ENCODE measurements at places on chromosomes 11 and 22. TPM values are rescaled to one million over a fixed set of nuclear protein-coding genes. Genes with fewer than 3 reads are reported as not detected.

GRCh38 chr22:25027959-25028840 is 75.7 kb downstream of the KIAA1671 start:
- no peak for DNase-seq

Gene FOXRED2
- total RNA-seq, result 10.9 TPM

GRCh38 chr22:30521368-30522156 is 16.1 kb upstream of the SEC14L4 start:
- DNase-seq, result no peak

- DNase-seq, result peak; percentile 56
Measured at GRCh38 chr11:73647459-73648100, 1.2 kb downstream of the PLEKHB1 start.

DNA sequence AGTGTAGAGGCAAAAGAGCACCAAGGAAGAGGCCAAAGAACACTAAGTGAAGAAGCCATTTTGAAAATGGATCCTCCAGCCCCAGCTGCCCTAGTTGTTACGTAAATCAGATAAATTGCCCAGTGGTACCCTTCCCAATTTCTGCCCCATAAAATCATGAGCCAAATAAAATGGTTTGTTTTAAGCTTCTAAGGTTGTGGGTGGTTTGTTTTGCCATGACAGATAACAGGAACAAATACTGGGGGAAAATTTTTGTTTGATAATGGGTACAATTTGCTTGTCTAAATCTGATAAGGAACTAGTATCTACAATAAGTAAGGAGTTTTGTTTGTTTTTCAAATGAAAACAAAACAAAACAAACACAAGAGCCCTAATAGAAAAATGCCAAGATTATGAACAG is 30.6 kb upstream of the HSD17B12 start:
- no peak for DNase-seq

DNA sequence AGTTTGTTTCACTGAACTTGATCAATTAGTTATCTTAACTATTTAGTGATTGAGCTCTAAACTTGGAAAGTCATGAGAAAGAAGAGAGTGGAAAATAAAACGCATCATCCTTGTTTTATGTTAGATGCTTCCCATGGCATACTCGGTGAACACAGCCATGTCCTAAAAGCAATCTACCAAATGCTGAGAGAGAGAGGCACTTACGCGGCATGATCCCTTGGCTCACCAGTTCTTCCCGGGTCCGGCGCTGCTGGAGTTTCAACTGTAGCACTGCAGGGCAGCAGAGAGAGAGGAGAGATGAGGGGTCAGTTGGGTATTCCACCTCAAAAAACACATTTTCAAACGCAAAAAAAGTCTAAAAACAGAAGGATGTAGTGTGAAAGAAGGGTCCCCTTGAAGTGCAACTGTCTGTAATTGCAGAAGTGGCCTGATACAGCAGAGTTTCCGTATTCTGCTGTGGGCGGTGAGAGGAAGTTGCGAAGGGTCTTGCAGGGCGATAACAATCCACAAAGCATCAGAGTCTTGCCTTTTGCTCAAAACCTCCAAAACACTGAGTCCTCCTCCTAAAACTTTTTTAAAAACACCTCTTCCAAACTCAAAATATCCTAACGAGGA is 92.7 kb downstream of the SGSM3 start:
- no peak for DNase-seq

GRCh38 chr11:1652771-1653540 is 23.4 kb downstream of the KRTAP5-5 start:
- no peak for DNase-seq

- no peak for DNase-seq
Measured at GRCh38 chr11:113876798-113877669, 1.7 kb upstream of the USP28 start.

Gene THOC5
- 32.0 TPM for total RNA-seq

DNA sequence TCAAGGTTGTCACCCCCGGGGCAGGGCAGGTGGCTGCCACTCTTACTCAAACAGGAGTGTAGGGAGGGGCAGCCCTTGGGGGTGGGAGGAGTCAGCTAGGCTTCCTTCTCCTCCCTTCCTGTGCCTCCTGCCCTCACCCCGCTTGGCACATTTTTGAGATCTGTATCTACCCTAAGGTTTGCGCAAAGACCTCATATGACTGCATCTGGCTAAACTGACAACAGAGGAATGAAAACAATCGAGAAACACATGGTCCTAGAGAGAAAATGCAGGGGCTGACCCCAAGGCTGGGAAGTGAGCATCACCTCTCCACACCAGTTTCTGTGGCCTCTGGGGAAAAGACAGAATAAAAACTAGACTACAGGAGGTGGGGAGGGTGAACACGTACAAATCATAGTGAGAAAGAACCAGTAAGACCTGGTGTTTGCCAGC is 28.1 kb downstream of the IGSF9B start:
- DNase-seq, result no peak

DNA sequence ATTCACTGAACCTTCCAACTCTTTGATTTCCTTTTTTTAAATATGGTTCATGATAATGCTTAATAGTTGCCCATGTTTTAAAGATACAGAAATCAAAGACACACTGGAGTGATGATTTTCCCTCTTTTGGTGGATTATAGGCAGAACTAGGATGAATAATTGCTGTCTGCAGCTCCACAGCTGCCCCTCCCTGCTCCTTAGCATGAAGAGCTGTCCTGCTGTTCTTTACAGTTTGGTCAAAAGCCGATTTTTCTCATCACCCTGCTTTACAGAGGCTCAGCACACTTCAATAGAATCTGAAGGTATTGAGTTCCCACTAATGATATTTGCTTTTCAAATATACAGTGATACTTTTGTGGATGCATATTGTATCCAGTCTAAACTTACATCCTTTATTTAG is 202.6 kb downstream of the AASDHPPT start:
- no peak for DNase-seq

DNA sequence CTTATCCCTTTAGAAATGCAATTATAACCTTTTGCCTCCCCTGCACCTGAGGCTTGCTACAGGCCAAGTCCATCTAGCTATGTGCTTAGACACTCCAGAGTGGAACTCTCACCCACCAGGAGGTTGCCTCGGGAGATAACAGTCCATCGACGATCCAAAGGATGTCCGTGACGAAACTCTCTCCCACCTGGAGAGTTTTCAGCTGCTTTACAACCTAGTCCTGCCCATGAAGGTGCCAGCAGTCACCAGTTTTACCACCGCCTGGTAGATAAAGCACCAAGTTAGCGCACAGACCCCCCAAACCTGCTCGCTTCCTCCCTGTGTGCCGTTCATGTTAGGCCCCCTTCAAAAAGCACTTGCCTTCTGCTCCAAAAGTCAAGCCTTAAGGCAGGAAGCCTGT is 53.1 kb upstream of the SHISAL1 start:
- DNase-seq, result no peak

GRCh38 chr11:69801513-69802335 is 17.5 kb downstream of the FGF3 start:
- DNase-seq, result no peak

DNA sequence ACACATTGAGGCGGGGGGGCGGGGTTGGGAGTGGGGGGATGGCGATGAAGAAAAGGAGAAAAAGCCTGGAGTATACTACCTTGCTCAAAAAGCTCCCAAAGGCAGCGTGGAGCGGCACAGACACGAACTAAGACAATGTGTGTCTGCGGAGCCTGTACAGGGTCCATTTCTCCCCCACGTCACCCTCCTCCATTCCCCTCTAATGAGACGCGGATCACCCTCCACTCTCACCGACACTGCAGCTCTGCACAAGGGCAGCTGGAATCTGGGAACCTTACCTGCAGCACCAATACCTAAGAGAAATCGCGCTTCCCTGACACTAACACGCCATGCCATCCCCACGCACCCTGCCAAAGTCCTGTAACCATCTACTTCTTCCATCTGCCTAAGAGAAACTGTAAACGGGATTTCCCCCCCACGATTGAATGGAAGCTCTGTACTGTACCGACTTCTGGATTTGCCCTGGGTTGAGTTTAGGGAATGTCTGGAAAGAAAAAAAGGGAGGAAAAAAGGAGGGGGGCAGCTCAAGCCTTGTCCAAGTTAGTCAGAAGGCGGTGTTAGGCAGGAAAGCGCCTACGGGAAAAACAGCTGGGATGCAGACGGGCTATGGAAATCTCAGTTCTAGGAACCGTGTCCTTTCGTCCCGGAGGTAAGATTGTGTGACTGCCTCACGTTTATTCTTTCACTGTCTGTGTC is 125.7 kb upstream of the C11orf58 start:
- DNase-seq, result no peak

DNA sequence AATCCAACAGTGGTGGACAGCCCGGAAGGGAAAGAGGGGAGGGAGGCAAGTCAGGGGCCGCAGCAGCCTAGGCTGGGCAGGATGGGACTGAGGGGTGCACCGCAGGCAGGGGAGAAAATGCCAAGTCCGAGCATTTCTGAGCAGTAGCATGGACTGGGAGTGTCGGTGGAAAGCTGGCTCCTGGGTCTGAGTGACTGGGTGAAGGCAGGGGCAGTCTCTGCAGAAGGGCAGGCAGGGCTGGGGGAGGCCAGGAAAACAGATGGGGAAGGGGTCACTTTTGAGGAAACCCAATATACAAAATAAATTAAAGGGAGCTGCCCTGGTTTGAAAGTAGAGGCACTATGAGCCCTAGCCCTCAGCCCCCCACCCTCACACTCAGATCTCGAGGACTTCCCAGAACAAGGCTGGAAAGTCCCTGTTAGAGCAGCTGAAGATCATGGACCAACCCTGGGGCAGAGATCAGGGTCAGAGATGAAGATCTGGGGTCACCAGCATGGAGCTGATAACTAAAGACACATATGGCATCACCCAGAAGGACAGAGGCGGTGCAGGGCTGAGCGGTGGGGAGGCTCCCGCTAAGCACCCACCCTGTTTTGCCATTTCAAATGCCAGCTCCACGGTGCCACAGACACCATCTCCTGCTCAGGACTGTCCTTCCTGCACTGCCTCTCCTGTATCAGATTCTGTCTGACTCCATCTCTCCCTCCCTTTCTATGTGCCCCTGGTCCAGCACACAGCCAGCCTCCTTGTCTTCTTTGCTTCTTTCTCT is 32.4 kb upstream of the ETS1 start:
- no peak for DNase-seq

DNA sequence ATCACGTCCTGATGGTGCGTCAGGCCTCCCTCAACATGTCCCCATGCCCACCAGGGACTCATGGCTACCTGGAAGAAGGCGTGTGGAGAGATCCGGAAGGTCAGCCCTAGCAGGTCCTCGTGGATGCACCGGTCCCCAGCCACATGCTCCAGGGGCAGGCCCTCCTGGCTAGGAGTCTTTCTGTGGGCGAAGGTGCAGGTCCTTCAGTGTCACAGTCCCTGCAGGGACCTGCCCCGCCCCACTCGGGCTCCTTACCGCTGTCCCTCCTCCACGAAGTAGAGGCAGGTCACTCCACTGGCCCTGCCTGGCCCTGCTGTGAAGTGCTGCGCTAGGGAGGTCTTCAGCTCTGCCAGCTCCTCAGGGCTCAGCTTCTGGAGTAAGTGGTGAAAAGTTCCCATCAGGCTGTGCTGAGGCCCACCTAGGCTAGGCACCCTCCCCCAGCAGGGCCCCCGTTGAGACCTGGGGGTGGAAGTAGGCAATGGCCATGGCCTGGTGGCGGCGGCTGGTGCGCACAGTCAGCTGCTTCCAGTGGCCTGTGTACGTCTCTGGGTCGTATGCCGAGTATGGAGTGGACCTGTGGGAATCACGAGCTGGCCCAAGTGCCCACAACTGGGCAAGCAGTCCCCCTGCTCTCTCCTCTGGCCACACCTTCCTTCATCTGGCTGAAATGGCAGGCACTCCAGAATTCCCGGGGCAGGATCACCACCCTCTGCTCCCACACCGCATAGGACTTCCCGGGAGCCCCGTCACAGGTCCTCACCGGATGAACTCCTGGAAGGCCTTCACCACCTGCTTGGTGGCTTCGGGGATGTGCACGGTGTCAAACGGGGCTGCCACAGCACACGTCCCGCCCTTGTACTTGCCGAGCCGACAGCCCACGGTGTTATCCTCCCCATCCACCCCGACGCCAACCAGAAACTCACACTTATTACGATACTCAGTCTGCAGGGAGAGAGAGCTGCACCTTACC is 1.1 kb upstream of the RANBP1 start:
- DNase-seq, result no peak

Gene CHRNA10
- 0.38 TPM for total RNA-seq

Gene CRYBB3
- total RNA-seq, result not detected

DNA sequence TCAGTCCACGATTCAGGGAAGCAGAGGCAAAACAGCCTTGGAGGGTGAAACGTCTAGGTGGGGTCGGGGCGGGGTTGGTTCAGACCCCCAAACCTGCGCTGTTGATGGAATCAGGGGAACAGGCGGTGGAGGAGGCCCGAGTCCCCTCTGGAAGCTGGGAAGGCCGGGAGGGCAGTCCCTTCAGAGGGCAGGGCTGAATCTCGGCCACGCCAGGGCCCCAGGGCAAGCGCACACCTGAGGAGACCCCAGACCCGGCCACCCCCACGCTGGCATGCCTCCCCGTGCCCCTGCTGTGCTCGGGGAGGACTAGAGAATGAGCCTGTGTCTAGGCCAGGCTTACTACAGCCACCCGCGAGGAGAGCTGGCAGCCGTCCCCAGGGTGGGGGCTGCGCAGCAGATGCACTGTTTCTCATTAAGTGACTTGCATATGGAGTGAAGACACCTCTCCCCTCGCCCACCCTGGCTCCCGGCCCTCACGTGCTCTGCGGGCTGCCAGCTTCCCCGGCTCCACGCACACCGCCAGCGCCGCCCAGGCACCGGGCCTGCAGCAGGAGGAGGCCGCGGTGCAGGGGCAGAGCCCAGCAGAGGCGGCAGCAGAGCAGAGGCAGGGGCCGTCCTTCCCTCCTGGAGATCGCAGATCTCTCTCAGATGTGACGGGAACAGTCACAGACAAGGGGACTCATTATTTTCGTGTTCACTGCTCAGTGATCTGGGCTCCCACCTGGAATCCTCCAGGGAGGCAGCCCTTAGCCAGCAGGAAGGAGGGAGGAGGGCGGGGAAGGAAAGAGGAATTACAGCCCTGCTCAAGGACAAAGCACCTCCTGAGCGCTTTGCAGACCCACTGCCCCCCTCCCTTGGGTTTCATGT is 47.1 kb upstream of the OPCML start:
- no peak for DNase-seq

DNA sequence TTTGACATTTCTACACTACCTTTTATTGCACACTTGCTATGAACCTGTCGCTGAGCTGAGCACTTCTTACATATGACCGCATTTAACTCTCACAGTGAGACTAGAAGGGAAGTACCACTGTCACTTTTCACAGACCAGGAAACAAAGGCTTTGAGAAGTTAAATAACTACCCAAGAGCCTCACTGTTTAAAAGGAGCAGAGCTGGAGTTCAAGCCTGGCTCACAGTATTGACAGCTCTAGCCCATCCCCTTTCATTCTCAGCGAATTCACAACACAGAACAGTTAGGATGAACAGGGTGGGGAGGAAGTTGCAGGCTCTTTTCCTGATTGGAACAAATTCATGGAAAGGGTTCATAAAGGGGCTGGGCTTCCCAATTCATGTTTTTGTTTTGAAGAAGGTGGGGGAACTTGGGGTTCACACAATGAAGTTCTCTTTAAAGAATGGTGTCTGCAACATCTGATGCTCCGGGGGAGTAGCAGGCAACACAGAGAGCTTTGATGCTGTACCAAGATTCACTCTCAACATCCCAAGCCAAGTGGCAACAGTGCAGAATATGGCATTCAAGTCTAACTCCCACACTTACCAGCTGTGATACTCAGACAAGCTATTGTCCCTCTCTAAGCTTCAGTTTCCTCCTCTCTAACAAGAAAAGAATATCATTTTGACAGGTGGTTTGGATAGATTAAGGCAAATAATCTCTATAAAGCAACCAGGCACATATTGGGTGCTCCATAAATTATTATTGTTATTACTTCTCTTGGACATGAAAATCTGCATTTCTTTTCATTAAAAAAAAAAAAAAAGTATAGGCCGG is 17.2 kb downstream of the SCGB1A1 start:
- DNase-seq, result no peak

- no peak for DNase-seq
Measured at GRCh38 chr11:120597250-120598215, 86.0 kb downstream of the GRIK4 start.
